Occipital lobe (tissue), 3 donors: ENCODE measurements at places on chromosomes 3 and 15. TPM values are rescaled to one million over a fixed set of nuclear protein-coding genes. Genes with fewer than 3 reads are reported as not detected.

GRCh38 chr15:88992216-88992615 lies 79.0 kb upstream of the MFGE8 start:
- no peak for DNase-seq

GRCh38 chr3:175869404-175869803 lies 1010.3 kb downstream of the NAALADL2 start:
- no peak for DNase-seq

DNA sequence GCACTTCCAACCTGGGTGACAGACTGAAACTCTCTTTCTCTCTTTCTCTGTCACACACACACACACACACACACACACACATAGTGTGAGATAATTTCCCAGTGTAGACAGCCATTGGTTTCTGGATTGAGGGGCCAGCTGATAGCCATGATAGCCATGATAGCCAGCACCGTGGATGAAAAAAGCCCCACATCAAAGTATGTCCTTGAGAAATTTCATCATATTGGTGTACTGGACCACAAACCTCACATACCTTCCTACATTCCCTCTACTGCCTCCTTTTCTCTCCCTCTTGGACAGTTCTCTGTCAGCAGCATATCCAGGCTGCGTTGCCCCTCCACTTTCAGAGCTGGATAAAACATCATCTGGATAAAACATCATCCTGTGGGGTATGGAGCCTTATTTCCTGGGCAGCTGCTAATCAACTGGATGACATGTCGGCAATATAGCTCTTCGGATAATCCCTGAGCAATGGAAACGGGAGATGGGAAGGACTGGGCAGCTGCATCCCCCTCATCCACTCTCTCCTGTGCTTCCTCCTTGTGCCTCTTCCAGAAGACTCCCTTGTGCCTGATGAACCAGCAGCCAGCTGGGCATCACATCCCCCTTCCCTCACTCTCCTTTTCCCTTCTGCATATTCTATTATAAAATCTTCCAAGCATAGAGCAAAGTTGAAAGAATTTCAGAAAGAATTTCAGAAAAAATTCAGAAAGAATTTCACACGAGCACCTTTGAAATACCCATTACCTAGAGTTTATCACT lies 39.3 kb downstream of the GRK7 start:
- no peak for DNase-seq

DNA sequence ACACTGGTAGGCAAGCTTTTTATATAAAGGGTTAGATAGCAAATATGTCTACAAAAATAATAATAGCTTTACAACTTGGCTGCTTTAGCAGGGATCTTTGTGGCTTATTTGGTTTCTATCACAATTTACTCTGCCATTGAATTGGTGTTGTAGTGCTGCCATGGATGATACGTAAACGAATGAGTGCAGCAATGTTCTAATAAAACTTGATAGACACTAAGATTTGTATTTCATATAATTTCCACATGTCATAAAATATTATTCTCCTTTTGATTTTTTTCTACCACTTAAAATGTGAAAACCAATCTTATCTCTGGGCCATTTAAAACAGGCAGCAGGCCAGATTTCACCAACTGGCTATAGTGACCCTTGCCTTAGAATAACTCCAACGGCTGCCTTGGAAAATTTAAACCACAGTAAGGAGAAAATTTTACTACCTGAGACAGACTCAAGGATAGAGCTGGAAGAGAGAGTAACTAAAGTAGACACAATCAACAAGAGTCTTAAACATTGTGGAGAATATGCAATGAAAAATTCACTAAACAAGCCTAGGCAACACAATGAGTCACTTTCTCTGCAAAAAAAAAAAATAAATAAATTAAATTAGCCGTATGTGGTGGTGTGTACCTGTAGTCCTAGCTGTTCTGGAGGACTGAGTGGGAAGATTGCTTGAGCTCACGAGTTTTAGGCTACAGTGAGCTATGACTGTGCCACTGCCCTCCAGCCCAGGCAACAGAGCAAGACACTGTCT lies 8.1 kb downstream of the NPHP3 start:
- DNase-seq: no peak

DNA sequence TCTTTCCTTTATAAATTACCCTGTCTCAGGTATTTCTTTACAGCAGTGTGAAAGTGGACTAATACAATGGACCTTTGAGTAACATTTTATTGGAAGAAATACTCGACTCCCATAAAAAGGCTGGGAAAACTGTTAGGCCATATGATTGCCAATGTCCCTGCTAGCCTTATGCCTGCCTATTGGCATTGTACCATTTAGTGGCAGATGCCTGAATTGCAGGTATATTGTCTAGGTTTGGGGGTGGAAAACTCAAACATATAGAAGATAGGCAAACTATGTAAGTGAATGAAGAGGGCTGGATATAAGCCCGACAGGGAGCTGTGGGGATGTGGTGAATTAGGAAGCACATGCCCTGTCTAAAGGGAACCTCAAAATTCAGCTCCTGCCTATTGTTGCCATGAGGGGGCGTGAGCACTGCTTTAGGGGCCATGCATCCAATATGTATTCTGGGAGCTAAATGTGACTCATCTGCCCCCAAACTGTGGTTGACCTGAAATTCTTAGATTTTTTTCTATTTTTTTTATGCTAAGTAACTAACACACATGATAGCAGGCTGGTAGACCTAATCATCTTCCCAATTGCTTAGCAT lies 65.2 kb upstream of the TRA2B start:
- DNase-seq: no peak

DNA sequence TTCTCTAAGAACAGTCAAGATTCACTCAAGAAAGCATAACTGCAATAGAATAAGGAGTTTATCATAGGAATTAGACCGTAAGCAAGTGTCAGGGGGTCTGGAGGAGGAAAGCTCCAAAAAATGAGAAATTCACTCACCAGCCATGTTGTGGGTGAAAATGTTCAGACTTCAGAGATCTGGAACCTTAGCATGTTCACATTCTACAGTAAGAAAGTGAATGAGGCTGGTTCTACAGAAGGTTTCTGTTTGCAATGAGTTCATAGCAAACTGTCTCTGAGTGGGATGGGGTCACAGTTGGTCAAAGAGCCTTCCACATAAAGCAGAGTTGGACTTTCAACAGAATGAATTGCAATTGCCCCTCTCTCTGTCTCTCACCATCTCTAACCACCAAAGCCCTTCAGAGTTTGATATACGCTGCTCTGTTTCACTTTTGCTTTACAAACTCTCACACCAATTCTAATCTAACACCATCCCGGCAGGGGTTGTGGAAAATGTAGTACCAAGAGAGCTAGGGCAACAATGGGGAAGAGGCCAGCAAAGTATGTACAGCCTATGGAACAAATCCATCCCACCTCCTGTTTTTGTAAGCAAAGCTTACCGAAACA lies 581.8 kb upstream of the UBE2E2 start:
- no peak for DNase-seq

- no peak for DNase-seq
Observed at GRCh38 chr3:152825566-152825965, 9.4 kb upstream of the P2RY1 start.

DNA sequence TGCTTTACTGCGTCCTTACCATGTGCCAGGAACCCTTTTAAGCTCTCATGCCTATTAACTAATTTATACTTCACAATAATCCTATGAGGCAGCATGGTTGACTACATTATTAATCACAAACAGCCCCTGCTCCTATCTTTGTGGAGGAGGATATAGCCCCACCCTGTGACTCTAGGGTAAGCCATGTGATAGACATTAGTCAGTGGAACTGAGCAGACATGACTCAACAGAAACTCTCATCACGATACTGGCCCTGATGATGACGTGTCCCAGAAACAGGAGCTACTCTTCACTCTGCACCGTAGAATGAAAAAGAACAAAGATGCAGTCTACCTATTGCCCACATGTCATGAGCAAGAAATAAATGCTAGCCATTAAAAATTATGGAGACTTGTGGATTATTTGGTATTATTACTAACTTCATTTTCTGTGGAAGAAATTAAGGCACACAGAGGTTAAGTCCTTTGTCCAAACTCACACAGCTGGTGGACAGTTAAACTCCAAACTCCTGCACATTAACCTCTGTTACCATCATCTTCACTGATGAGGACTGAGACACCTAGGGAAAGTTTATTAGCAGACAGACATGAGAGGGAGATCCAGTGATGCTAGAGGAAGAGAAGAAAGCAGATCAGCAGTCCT lies 51.2 kb downstream of the CFAP20DC start:
- DNase-seq: no peak

- no peak for DNase-seq
Observed at GRCh38 chr3:29317659-29318173, 36.8 kb downstream of the RBMS3 start.

The FILIP1L gene
- total RNA-seq: 1.2 TPM

The THAP10 gene
- total RNA-seq: 4.4 TPM

The CD276 gene
- total RNA-seq: 24.5 TPM

The INSYN1 gene
- total RNA-seq: 30.1 TPM

The SLC9A9 gene
- total RNA-seq: 7.3 TPM

The SPATA12 gene
- not detected for total RNA-seq

The SLCO2A1 gene
- 0.78 TPM for total RNA-seq
